ENCODE measurements at places on chromosomes 1 and 21.

DNA sequence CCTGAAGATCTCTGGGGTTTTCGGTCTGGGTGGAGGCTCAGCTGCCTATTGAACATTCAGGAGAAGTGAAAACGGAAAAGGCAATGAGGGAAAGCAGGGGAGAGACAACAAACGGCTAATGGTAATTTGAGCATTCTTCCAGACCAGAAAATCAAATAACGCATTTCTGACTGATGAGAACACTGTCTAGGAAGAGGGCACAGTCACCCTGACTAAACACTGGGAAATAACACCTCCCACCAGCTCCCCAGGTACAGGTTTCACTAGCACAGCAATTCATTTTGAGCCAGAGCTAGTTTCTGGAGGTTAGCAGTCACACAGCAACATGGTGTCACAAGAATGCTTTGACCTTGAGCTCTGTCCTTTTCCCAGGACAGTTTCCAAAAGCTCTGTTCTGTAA is 21.1 kb downstream of the NCF2 start:
- no peak for DNase-seq

DNA sequence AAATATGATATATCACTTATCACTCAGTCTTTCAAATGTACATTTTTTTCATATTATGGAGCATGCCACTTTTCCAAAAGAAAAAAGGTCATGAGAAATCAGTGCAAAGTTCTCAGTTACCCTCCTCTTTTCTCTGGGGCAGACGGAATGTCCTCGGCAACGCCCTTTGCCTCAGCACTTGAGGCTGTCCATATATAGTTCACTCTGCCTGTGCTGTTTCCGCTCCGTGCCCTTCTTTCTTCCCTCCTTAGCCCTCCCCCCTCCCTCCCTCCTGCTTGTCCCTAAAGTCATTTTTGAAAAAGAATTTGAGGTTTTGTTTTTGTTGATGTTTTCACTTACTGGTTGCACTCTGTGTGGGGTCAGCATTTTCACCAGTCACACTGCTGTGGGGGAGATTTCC is 5.4 kb downstream of the BARHL2 start:
- no peak for DNase-seq

DNA sequence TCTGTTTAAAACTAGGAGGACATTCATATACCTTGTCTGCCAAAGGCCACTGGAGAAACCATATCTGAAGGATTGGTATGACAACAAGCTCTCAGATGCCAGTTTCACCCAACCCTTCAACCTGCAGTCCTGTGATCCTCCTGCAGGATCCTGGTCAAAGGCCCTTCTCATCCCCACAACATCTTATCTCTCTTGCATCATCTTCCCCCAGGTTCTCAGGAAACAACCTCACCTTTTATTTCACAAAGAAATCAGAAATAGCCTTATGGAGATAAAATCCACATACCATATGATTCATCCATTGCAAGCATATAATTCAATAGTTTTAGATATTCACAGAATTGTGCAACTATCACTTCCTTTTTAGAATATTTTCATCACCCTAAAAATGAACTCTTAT is 104.0 kb upstream of the DSCAM start:
- DNase-seq = no peak

DNA sequence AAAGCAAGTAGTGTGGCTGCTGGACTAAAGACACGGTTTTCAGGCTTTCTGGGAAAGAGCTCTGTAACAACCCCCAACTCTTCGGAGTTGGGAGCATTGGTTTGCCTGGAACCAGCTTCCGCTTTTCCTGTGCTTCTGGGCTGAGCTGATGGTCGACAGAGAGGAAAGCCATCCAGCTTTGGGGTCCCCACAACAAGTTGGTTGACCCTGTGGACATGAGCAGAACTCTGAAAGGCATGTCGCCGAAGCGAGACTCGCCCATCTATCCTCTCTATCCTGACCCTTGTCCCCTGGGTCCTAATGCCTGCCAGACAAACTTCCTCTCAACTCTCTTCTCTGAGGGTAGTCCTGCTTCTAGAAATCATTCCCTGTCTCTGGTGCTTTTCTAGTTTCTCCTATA is 31.9 kb upstream of the FCGR2A start:
- DNase-seq = no peak
